Activated naive CD4-positive, alpha-beta T cell treated with anti-CD3 and anti-CD28 coated beads, Interleukin-2, amount 10 ng/mL, durations not matched to agents 7 days and 5 days (primary cell): ENCODE measurements at places on chromosomes 1 and 21.
A peak's percentile ranks its signal among the peaks of the same experiment; 100 is the strongest.

GRCh38 chr21:38965241-38965640, 159.5 kb downstream of the ETS2 start:
- H3K27ac ChIP-seq, result no peak overlapping the region
- no peaks in the 10 kb centered on the region for H3K36me3 ChIP-seq
- no peak for DNase-seq
- no peak overlapping the region for H3K4me3 ChIP-seq
- H3K27me3 ChIP-seq, result no peaks in the 10 kb centered on the region
- no peaks in the 10 kb centered on the region for H3K4me1 ChIP-seq

- H3K4me1 ChIP-seq, result no peaks in the 10 kb centered on the region
- no peaks in the 10 kb centered on the region for H3K36me3 ChIP-seq
- no peak for DNase-seq
Measured at GRCh38 chr1:209911746-209912145, 26.3 kb upstream of the SYT14 start.

DNA sequence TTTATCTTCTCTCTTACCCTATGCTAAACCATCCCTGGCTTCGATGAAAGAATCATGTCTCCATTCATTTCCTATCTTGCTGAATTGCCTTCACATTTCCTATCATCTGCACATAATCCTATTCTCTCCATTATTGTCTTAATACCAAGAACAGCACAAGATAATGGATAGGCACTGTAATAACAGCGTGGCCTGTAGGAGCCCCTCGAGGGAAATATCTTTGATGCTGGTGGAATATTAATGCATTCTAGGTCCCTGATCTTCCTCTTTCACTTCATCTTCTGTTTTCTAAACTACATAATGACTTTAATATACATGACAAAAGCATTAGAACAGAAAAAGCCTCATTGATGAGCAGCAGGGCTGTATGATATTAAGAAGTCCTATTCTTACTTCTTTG, 720.6 kb downstream of the RWDD3 start:
- no peak overlapping the region for H3K27ac ChIP-seq
- no peak overlapping the region for H3K4me3 ChIP-seq
- no peaks in the 10 kb centered on the region for H3K36me3 ChIP-seq
- H3K4me1 ChIP-seq, result no peaks in the 10 kb centered on the region

GRCh38 chr1:4017636-4018365, 117.7 kb upstream of the C1orf174 start:
- peaks cover 3% of the 10 kb centered on the region for H3K4me1 ChIP-seq
- peaks cover 2% of the 10 kb centered on the region for H3K27me3 ChIP-seq

GRCh38 chr1:168279253-168279652, 1.4 kb upstream of the TBX19 start:
- peaks cover 4% of the 10 kb centered on the region for H3K27me3 ChIP-seq
- no peaks in the 10 kb centered on the region for H3K4me1 ChIP-seq
- no peak for DNase-seq
- H3K36me3 ChIP-seq, result no peaks in the 10 kb centered on the region
- no peak overlapping the region for H3K4me3 ChIP-seq
- no peak overlapping the region for H3K27ac ChIP-seq

DNA sequence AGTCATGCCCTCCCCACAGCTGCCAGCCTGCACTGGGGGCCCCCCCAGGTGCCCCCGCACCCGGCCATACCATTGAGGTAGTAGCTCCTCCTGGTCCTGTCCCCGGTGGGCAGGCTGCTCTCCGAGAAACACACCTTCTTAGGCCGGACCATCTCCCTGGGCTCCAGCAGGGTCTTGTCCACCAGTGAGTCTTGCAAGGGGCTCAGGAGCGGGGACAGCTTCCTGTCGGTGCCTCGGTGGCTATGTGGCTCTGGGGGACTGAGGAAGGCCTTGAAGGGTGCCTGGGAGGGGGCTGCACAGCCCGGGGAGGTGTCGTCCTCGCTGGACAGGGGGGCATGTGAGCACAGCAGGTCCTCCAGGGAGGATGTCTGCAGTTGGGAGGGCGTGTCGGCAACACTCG, 12.9 kb upstream of the FTCD start:
- H3K36me3 ChIP-seq, result peaks cover 2% of the 10 kb centered on the region
- no peak overlapping the region for H3K4me3 ChIP-seq
- H3K4me1 ChIP-seq, result peaks cover 9% of the 10 kb centered on the region
- no peak for DNase-seq
- H3K27ac ChIP-seq, result no peak overlapping the region

GRCh38 chr1:68206848-68207689, 25.3 kb downstream of the WLS start:
- DNase-seq, result no peak
- H3K4me3 ChIP-seq, result no peak overlapping the region
- no peak overlapping the region for H3K27ac ChIP-seq
- no peaks in the 10 kb centered on the region for H3K36me3 ChIP-seq
- H3K4me1 ChIP-seq, result no peaks in the 10 kb centered on the region

DNA sequence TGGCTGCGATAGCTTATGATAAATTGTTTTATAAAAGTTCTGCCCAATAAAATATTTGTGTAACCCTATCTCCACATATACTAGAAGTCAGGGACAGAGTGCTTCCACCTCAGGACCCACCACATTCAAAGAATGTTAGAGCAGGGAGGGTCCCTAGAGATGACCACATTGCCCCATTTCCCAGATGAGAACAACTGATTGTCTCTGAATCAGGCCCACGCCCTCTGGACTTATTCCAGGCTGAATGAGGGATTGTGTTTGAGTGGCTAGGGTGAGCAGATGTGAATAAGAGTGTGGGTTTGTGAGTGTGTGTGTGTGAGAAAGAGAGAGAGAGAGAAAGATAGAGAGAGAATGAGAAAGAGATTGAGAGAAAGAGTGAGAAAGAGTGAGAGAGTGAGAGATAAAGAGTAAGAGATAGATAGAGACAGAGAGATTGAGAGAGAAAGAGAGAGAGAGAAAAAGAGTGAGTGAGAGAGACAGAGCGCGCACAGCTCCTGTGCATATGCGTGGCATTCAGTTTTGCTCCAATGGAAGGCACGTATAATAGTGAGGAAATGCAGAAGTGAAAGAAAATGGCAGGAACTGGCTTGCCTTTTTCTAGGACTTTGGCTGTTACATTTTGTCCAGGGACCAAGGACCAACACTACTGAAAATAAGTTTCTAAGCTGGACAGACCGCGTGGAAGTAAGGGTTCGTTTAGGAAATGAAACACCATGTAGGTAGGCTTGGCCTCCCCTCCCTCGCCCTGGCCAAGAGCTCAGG, 94.1 kb downstream of the ABCA4 start:
- H3K27ac ChIP-seq, result no peak overlapping the region
- H3K36me3 ChIP-seq, result no peaks in the 10 kb centered on the region
- H3K27me3 ChIP-seq, result peaks cover 40% of the 10 kb centered on the region
- H3K4me1 ChIP-seq, result no peaks in the 10 kb centered on the region
- no peak for DNase-seq
- no peak overlapping the region for H3K4me3 ChIP-seq

DNA sequence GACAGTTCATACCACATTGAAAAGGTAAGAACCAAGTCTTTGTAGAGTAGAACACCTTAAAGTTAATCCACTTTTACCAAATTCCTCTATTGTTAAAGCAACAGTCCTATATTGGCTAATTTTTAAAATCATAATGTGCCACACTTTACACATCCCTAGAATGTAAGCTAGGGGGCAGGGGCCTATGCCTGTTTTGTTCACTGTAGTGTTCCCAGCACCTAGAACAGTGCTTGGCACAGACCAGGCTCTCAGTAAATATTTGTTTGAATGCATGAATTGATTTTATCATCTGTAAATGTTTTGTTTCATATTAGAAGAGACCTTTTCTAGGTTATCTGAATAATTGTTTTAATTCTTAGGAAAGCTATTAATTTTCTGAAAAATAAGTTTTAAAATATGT, 9.1 kb downstream of the SMAP2 start:
- DNase-seq, result no peak
- H3K4me3 ChIP-seq, result peak overlapping the region; percentile 71
- peaks cover 43% of the 10 kb centered on the region for H3K36me3 ChIP-seq
- H3K27me3 ChIP-seq, result no peaks in the 10 kb centered on the region
- peaks cover 93% of the 10 kb centered on the region for H3K4me1 ChIP-seq

DNA sequence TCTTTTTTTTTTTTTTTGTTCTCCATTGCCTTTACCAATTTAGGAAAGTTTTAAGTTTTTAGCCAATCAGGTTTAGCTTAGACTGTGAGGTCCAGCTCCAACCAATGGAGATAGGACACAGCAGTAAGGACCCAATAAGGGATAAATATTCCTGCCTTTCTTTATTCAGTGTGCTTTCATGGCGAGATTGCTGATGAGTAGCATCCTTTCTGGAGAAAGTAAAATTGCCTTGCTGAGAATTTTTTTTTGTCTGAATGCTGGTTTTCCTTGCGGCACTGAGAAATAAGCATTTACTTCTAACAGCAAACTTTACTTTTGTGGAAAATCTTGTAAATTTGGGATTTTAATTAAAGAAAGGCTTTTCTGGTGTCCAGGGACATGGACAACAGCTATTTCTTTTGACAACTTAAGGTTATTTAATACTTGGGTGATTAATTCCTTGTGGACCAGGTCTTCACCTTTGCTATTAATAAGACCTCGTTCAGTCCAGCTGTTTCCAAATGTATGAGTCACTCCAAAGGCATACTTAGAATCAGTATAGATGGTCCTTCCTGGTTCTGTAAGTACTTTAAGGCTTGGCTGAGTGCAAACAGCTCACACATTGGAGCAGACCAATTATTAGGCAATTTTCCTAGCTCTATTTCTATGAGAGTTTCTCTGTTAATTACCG, 54.1 kb downstream of the SERINC2 start:
- no peak overlapping the region for H3K27ac ChIP-seq
- no peak for DNase-seq
- no peak overlapping the region for H3K4me3 ChIP-seq

- peaks cover 25% of the 10 kb centered on the region for H3K36me3 ChIP-seq
- peaks cover 27% of the 10 kb centered on the region for H3K4me1 ChIP-seq
- H3K27me3 ChIP-seq, result no peaks in the 10 kb centered on the region
- no peak overlapping the region for H3K4me3 ChIP-seq
Measured at GRCh38 chr21:45535341-45536081, 6.7 kb downstream of the SLC19A1 start.

DNA sequence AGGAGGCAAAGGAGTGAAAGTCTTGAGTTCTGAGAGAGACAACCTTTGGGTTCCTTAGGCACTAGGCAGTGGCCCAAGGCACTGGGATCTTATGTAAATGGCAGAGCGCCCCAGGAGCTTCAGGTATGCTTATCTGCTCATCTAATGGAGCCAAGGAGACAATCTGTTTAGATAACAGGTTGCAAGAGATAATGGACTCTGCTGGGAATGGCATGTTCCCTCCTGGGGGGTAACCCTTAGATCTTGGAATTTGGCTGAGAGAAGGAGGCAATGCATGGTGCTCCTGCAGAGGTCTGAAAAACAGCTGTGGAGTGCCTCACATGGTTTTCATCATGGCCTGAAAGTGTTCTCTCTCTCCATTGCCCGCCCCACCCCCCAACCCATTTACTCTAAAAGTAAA, 44.1 kb upstream of the WLS start:
- no peaks in the 10 kb centered on the region for H3K27me3 ChIP-seq
- H3K4me3 ChIP-seq, result no peak overlapping the region
- H3K4me1 ChIP-seq, result no peaks in the 10 kb centered on the region
- H3K27ac ChIP-seq, result no peak overlapping the region

GRCh38 chr1:107169615-107170014, 28.8 kb downstream of the NTNG1 start:
- no peak for DNase-seq
- no peak overlapping the region for H3K4me3 ChIP-seq
- no peak overlapping the region for H3K27ac ChIP-seq
- no peaks in the 10 kb centered on the region for H3K27me3 ChIP-seq
- H3K4me1 ChIP-seq, result no peaks in the 10 kb centered on the region
- no peaks in the 10 kb centered on the region for H3K36me3 ChIP-seq

GRCh38 chr1:117258791-117259190, 48.1 kb upstream of the VTCN1 start:
- H3K4me1 ChIP-seq, result no peaks in the 10 kb centered on the region
- H3K36me3 ChIP-seq, result no peaks in the 10 kb centered on the region
- DNase-seq, result no peak
- H3K27me3 ChIP-seq, result peaks cover 5% of the 10 kb centered on the region

DNA sequence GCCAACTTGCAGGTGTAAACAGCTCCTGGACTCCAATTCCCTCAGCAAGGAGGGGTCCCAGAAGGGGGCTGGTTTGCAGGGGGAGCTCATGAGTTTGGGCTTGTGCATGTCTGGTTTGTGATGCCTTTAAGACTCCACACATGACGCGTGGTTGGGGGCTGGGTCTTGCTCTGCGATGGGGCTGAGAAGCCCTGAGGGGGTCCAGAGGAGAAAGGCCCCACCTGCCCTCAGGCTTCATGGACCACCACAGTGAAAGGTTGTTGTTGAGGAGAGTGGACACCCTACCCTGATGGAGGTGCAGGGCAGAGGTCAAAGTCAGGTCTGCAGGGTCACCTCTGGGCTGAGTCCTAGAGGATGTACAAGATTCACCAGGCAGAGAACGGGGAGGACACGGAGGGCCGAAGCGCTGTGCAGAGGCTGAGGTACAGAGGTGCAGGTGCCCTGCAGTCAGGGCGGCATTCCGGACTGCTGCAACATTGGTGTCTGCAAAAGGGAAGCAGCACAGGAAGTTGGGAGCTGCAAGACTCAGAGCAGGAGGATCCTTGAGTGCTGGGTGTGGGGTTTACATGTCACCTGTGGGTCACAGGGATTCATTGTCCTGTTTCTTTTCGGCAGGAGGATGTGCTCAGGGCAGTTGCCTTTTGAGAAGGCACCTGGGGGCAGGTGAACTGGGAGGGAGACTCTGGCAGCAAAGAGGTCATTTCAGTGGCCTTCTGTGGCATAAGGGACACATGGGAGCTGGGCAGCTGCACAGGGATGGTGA, 399.4 kb downstream of the PTPRU start:
- H3K36me3 ChIP-seq, result no peaks in the 10 kb centered on the region
- no peak overlapping the region for H3K4me3 ChIP-seq
- H3K27me3 ChIP-seq, result peaks cover 5% of the 10 kb centered on the region
- no peak for DNase-seq
- H3K4me1 ChIP-seq, result no peaks in the 10 kb centered on the region

DNA sequence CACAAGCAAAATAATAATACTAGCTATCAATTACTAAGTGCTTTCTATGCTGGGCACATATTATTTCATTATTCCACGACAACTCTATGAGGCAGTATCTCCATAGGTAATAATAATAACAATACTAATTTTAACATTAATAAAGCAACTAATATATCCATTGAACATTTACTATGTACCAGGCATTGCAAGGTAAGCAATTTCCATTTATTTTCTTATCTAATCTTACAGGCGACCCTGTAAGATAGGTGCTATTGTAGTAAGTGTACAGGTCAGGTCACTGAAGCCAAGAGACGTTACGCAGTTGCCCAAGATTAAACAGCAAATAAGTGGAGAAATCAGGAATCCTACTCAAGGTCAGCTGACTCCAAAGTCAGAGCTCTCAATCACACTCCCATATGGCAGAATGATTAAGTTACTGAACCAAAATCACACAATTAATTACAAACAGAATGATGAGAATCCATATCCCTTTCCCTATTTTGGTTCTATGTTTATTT, 198.4 kb downstream of the SLC45A1 start:
- no peak for DNase-seq
- H3K4me3 ChIP-seq, result no peak overlapping the region
- peaks cover 58% of the 10 kb centered on the region for H3K4me1 ChIP-seq
- peaks cover 44% of the 10 kb centered on the region for H3K36me3 ChIP-seq
- H3K27me3 ChIP-seq, result no peaks in the 10 kb centered on the region

- no peak overlapping the region for H3K27ac ChIP-seq
- no peak overlapping the region for H3K4me3 ChIP-seq
- peaks cover 3% of the 10 kb centered on the region for H3K27me3 ChIP-seq
- DNase-seq, result no peak
Measured at GRCh38 chr1:57311006-57311405, 112.9 kb downstream of the DAB1 start.
